Amygdala (tissue), 56 donors: ENCODE measurements at places on chromosomes 6 and 20.

- no peak for DNase-seq
These were observed at the start of gene LBP for GRCh38 chr20:38346247-38346651. Gene LBP, plus strand, starts transcription at chr20:38346482. Its CDS starts 35 bp downstream, at chr20:38346517.

GRCh38 chr6:160013987-160014868, 45.3 kb downstream of the IGF2R start:
- DNase-seq = no peak

GRCh38 chr6:166026586-166027126, 141.0 kb downstream of the TBXT start:
- DNase-seq = no peak

DNA sequence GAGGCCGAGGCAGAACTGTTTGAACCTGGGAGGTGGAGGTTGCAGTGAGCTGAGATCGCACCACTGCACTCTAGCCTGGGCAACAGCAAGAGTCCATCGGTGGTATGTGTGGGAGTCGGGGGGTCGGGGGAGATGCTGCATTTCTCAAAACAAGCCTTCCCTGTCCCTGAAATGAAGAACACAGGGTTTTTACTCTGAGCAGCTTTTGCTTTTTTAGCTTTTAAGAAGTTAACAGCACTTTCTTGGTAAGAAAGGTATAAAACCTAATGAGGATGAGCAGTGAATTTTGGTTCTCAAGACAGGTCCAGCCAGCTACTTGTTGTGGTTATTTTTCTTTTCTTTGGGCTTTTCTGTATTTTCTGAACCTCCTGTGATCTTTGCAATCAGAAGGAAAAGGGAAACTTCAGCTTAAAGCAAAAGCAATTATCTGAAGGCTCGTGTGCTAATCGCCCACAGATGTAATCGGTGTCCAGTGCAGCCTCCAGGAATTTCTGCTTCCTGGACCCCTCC, 3.7 kb downstream of the RPL10A start:
- DNase-seq = no peak

DNA sequence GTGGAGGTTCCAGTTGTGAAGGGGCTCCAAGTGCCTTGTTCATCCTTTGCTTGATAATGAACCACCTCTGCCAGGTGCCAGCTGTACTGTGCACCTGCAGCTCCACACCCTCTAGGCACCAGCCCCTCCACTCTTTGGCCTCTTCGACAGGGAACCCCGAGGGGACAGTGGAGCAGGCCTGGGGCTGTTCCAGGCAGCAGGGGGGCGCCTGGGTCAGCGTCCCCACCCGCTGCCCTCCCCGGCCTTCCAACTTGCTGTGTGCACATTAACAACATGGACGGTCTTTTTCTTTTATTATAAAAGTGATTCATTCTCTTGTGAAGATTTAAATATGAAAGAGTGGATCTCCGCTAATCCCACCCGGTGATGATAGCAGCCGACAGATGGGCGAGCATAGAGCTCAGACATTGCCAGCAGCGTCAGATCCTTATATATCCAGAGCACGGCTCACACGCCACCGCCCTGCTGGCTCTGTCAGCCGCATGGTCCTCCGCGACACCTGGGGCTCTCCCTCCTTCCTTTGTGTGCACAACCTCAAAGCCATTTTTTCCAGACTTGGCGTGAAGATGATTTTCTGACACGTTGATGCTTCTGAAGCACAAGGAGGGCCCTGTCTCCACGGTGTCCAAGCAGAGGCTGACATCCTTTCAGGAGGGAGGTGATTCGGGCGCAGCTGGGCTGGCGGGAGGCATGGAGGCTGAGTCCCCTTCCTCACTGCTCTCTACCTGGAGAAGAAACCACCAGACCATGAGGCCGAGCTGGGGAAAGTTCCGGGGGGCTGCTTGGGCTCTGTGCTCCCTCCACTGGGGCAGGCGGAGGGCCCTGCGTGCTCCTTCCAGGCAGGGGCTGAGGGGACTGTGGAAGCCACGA, 22.2 kb upstream of the MRGBP start:
- DNase-seq = no peak

DNA sequence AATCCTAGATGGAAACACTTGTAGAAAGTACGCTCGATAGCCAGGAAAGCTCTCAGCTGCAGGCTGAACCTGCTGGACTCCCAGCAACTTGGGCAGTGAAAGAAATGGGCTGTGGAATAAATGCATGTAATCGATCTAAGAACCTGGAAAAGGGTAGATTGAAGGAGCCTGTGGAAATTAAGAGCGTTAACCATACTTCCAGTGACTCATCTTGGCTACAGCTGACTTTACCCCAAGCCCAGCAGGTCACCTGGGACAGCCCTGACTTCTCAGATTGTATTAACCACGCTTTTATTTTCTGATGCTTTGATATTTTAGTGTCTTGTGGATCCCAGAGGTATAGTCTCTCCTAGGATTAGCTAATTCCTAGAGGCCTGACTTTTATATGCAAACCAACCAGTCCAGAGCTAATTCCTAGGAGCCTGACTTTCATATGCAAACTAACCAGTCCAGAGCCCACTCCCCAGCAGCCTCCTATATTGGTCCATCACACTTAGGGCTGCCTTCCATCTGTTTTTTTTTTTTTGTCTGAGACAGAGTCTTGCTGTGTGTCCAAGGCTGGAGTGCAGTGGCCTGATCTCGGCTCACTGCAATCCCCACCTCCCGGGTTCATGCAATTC, 86.3 kb downstream of the GMPR start:
- DNase-seq = no peak

DNA sequence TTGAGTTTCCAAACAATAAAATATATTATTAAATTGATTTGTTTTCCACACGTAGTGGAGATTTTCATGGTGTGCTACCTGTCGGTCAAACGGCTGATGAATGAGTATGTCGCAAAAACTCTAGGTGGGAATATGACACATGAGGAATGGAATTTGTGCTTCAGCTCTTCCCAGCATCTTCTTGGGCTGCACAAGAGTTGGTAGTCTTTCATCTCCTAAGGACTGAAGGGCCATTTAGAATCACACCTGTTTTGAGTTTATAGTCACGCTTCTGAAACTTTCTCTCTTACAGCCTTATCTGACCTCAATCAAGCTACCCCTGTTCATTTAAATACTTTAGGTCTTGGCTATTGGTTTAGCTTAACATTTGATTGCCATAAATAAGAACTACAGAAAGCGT, 157.7 kb upstream of the AKAP12 start:
- DNase-seq = no peak

DNA sequence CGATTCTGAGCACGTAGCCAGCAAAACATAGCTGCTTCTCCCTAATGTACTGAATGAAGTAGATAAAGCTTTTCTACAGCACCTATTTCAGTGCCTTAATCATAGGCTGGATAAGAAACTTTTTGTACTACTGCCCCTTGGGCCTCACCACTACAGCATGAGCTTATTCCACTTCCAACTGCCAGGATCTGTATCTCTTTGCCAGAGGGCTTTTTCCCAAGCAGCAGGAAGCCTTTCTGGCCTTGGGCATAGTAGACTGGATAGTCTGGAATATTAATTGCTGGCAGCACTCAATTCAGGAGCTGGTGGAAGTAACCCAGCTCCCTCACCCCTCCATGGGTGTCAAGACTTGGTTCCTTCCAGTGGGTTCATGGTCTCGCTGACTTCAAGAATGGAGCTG, 43.6 kb downstream of the ANKEF1 start:
- DNase-seq = no peak

GRCh38 chr6:127618729-127619128, 41.8 kb downstream of the C6orf58 start:
- no peak for DNase-seq
